ENCODE measurements at places on chromosomes 4 and X.

DNA sequence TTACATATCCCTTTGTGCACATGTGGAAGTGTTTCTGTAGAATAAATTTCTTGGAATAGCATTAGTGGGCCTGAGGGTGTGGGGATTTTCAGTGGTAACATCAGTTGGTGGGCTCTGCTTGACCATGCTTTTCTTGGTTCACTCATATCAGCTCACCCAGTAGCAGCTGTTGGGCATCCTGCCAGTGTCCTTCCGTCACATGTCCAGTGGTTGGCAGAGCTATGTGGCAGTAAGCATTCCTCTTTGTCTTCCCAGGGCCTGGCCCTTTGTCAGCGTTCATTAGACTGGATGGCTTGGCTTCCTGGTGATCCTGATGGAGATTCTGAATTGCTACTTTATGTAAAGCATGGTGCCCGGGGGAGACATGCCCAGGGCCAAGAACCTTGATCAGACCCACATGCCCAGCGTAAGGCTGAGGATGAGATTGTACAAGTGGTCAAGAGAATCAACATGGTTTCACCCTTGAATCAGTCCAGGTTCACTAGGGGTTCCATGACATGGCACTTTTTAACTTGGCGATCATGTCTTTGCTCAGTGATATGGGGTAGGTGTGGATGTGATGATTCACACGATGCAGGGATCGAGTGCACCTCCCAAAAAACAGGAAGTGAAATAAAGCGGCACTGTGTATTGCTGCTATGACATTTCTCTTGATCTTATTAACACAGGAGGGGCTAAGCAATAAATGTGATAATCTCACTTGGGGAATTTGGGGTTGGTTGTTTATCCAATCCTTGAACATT is 72.1 kb upstream of the IGFBP7 start:
- no peak for DNase-seq

DNA sequence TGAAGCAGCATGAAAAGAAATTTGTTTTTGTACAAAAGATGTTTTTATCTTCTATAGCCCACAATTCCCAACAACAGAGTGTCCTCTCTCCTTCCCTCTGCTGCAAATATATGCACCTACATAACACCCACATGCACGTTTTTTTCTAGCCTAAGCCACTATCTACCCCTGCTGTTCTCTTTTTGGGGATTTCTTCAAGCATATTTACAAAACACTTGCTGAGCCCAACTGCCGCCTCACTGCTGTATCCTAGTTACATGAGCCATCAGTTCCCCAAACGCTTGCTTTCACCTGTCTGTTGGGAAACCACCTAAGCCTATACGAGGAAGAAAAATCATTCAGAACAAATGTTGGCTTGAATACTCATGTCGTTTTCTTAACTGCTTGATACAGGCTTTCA is 127.2 kb downstream of the CHRNA9 start:
- DNase-seq, result no peak

- no peak for DNase-seq
These were observed 361.4 kb downstream of the CBLL2 start for GRCh38 chrX:22634083-22634482.

DNA sequence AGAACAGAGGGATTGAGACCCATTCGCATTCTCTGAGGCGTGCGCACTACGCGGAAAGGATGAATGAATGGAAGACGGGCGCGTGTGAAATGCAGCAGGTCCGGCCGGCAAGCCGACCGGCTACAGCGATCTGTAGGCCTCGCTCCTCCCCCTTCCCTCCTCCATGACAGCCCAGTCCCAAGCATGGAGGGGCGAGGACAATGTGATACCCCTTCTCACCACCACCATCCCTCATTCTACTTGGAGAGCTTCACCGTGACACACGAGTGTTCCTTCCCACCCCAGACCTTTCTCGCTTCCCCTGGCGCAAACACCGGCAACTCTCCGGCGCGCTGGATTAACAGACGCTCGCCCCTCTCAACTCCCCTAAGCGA is 815 bp downstream of the EIF4E start:
- peak; percentile 45 for DNase-seq

DNA sequence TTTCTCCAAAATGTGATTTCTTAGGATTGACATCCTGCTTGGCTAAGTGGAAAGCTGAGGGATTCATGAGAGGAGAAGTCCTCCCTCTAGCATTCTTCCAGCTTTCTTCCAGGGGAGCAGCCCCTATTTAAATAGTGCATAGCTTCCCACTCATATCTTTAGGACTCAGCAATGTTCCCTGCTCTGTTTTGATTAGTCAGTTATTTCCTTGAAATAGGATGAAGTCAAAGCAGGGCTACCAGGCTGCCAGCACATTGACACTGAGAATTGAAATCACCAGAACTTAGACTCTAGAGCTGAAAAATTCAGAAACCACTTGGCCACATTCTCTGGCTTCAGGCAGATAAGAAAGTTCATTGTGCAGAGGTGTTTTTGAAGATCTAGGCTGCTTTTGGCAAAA is 74.7 kb upstream of the SMAD1 start:
- no peak for DNase-seq

DNA sequence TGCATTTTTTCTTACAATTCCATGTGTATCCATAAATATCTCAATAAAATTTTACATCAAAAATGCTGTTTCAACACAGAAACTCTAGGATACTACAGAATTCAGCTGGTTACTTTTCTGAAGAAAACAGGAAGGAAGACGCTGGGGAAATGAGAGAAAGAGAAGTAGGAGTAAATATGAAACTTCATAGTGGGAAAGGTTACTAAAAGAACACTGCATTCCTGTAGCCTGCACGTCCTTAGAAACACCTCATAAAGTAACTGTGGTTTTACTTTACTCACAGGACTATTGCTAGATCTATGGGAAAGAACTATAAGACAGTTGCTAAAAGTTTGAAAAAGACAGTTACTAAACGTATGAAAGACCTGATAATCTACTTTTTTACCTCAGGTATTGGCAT is 23.1 kb downstream of the ATP11C start:
- no peak for DNase-seq

DNA sequence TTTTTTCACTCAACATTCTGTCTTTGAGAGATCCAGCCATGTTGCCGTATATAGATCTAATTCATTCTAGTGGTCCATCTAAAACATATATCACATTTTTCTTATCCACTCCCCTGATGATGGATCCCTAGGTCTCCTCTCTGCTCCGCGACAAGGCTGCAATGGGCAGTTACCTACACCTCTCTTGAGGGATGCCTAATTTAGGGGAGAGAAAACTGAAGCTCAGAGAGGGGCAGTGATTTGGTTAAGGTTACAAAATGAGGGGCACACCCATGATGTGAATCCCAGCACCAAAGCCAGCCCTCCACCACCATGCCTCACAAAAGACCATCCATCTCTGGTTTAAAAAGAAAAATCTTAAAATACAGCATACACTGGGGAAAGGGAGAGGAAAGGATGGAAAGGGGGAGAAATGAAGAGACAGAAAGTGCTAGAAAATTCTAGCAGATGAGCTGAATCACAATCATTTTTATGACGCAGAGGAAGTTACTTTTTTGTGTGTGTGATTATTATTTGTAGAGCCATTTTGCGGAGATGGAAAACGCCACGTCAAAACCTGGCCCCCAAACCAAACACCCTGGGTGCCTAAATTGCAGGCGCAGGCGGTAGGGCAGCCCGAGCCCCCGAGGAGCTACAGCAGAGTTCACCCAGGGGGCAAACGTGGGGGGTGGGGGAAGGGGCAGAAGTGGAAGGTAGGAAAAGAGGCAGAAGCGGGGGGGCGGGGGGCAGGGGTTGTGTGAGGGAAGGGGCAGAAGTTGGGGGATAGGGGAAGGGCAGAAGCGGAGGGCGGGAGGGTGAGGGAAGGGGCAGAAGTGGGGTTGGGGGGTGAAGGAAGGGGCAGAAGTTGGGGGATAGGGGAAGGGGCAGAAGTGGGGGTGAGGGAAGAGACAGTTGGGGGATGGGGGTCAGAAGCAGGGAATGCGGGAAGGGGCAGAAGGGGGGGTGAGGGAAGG is 1.3 kb upstream of the TSPYL2 start:
- no peak for DNase-seq

- no peak for DNase-seq
These were observed 63.4 kb downstream of the NBDY start for GRCh38 chrX:56792270-56793111.

DNA sequence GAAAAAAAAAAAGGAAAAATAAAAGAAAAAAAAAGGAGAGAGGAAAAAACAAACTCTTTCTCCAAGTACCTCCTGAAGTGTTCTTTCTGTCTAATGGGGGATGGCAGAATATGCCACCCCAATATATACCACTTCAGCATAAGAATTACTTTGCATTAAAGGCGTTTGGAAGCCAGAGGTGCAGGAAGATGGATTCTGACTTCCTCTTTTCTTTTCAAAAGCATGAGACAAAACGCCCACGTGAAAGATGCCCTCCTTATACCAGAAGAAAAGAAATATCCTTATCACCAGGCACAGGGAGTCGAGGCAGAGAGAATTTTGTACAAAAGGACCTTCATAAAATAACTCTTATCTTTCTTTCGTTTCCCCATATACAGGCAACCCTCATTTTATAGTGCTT is 40.9 kb downstream of the COX18 start:
- DNase-seq, result no peak

GRCh38 chrX:119187298-119187697 is 48.8 kb upstream of the PGRMC1 start:
- DNase-seq, result no peak

GRCh38 chrX:30215357-30215843 is at the start of gene MAGEB2:
MAGEB2 (plus strand) TSS chrX:30215563; CDS start chrX:30218581, 3,018 bp downstream.
- DNase-seq, result no peak

- no peak for DNase-seq
These were observed 287.9 kb downstream of the PPP1R2C start for GRCh38 chrX:42490111-42490510.

DNA sequence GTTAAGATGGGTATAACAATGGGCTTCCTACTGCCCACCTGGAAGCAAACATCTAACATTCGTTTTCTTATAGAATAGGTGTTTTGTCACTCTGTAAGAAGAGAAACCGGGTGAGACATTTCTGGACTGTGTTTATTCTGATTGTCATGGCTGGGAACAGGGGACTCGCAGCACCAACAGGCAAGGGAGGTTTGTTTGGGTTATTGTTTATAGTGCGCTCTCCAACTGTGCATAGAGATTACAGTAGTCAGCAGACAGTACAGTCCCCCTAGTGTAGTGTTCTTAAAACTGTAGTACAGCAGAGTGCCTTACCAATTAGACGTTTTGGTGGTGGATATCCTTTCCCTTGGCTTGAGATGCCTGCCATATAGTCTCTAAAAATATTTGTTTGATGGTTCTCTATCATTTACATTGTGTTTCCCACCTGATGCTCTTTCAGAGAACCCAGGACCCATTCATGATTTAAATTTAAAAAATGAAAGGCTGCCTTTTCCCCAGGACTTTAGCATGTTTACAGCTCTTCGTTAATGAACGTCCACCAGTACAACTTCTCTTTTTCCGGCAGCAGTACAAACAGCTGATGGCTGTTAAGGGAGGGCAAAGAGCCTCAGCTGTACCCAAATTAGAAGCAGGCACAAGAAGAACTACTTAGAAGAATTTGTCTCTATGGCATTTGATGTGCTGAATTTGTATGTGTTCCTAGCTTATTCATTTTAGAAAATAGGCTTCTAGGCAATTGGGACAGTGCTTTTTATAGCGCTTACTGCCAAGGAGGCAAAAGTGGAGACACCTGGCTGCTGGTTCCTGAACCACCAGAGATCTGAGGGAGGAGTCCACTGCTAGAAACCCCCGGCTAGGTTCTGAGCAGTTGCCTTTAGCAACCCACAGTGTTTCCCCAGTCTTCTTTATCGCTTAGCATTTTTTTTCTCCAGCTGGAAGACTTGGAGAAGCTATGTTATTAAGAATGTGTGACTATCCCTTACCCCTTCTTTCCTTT is 1.0 kb upstream of the RNF150 start:
- no peak for DNase-seq

- DNase-seq, result no peak
These were observed 33.9 kb downstream of the ANK2 start for GRCh38 chr4:113083346-113083745.

- DNase-seq, result no peak
These were observed 44.7 kb upstream of the EPGN start for GRCh38 chr4:74263551-74263950.

GRCh38 chrX:154529206-154529612 is 13.2 kb upstream of the FAM3A start:
- no peak for DNase-seq

DNA sequence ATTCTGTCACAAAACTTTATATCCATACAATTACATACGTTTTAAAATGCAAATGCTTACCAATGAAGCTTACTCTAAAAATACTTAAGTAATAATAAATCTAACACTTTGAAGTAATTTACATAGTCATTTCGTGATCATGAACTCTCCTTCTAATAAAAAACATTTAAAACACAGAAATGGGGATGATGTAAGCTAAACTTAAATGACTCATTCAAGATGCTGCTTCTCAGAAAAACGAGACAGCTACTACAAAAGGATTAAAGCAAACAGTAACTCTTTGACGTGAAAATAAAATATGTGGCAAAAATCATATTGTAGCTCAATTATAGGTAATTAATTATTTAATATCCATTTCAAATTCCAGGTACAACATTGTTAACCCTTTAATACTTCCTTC is 148.7 kb downstream of the FGF16 start:
- no peak for DNase-seq

- no peak for DNase-seq
These were observed 20.7 kb downstream of the FHDC1 start for GRCh38 chr4:152956650-152957436.

- no peak for DNase-seq
These were observed 122.4 kb upstream of the DCLK2 start for GRCh38 chr4:149955780-149956390.

- DNase-seq, result no peak
These were observed 50.2 kb downstream of the SUPT20HL1 start for GRCh38 chrX:24410514-24411189.

DNA sequence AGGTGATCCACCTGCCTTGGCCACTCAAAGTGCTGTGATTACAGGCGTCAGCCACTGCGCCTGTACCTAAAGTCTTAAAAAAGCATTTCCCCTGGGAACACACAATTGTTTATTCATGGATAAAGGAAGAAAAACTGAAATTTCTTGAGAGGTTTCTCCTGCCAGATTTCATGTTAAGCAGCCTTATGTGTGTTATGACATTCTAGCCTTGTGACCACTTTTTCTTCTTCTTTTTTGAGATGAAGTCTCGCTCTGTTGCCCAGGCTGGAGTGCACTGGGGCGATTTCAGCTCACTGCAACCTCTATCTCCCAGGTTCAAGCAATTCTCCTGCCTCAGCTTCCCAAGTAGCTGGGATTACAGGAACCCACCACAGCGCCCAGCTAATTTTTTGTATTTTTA is 57.8 kb upstream of the PLAC8 start:
- no peak for DNase-seq

DNA sequence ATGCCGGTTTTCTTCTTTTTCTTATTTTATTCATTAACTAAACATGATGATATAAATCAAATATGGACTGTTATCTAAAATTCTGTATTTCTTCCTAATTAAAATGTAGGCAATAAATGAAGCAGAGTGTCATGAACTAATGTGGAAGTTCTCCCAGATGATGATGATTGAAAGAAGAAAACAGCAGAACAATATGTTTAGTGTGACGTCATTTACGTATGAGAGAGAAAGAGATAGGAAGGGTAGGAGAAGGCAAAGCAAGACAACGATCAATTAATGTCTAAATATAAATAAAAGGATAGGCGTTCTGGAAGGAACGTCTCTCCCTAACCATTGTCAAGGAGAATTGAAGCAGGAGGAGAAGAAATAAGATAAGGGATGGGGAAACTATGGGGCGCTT is 105.2 kb downstream of the NEUROG2 start:
- no peak for DNase-seq

Measured in stimulated activated CD8-positive, alpha-beta memory T cell treated with anti-CD3 and anti-CD28 coated beads, Interleukin-12 subunit alpha, Interleukin-12 subunit beta, amount 100 ng/mL, for 1 hour (primary cell).